ENCODE measurements at places on chromosomes 3 and 15.

DNA sequence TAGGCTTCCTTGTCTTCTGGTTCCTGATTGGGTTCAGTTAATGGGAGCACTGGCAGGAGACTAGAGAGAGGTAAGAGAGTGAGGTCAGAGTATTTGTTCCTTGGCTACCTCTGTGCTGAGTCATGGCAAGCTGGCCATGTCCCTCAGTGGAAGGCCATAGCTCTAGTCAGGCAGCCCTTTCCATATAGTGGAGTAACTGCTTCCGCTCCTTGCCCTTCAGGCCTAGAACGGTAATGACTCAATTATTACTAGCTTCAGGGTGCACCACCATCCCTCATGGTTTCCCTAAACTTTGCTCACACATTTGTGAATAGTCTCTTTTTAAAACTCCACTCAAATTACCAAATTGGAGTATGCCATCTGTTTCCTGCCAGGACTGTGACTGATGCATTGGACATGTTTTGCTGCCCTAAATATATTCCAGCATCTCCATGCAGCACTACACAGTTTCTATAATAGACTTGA, 10.5 kb upstream of the ANO10 start:
- no peak for DNase-seq

GRCh38 chr3:100389025-100389424, 11.9 kb downstream of the TOMM70 start:
- no peak for DNase-seq

DNA sequence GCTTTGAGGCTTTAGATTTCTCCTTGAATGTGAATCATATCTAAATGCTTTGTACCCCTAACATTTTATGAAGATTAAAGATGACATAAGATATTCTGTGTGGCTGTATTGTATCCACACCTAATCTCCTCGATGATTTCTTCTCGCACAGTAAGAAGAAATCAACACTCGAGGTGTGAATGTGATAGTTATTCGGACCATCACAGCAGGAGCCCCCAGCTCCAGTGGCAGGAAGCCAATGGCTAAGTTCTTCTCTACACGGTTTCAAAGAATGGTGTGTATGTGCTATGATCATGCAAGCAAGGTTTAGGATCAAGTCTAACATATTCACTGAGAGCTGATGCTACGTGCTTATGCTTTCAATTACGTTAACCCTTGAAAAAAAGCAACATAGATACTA, 271.0 kb downstream of the SUCLG2 start:
- DNase-seq, result no peak

DNA sequence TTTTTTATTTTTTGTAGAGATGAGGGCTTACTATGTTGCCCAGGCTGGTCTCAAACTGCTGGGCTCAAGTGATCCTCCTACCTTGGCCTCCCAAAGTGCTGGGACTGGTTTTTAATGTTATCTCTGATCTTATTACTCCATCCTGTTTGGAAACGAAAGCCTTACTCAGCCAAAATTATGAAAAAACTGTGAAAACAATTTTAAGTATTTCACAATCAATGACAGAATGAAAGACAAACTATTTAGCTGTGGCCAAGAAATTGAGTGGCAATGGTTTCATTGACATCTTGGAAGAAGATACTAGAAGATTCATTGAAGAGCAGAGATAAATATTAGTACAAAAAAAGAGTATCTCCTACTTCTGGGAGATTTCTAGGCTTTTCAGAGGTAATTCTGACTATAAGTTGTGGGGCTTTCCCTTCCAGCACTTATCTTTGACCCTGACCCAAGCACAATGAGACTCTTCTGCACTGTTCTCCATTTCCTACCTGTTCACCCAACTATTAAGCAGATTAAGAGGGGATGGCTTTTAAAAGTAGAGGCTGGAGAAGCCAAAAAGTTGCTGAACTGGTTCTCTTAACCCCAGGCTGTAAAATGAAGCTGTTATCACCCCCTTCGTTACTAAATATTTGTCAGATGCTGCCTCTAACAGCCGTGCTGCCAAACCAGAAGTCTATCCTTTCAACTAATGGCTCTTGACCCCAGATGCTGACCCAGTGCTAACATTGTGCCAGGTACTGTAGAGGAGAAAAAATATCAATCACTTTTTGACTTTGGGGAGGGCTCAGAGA, 14.2 kb upstream of the SLC25A36 start:
- DNase-seq, result no peak

GRCh38 chr15:31273258-31273941, 53.2 kb upstream of the KLF13 start:
- peak; percentile 4 for DNase-seq

- DNase-seq, result no peak
Measured at GRCh38 chr15:79653533-79653932, 221.4 kb downstream of the MINAR1 start.

GRCh38 chr3:15284121-15284889, 48.1 kb downstream of the SH3BP5 start:
- no peak for DNase-seq

GRCh38 chr3:69776289-69776688, 37.0 kb downstream of the MITF start:
- DNase-seq, result no peak

DNA sequence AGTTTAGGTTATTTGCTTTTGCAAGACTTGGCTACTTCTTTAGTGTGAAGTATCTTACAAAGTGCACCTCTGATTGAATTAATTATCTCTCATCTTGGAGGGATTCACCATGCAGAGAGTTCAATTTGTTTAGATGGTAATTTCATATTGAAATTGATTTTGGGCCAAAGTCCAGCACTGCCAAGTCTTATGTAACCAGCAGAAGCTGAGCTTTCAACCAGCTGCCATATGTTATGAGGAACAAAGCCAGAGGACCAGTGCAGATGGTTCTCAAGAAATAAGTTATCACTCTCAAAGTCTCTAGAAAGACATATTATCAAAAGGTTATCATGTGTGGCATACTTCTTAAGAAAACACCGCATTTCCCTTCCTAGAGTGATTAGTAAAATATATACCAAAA, 29.0 kb downstream of the ABHD6 start:
- DNase-seq, result no peak

- no peak for DNase-seq
Measured at GRCh38 chr3:37183976-37184375, 9.6 kb upstream of the LRRFIP2 start.

GRCh38 chr15:91553196-91553854, 300.2 kb upstream of the SLCO3A1 start:
- DNase-seq, result peak; percentile 14

- DNase-seq, result no peak
Measured at GRCh38 chr3:8532251-8532871, 30.7 kb downstream of the LMCD1 start.

GRCh38 chr3:160653512-160653911, 23.4 kb upstream of the ARL14 start:
- DNase-seq, result no peak

DNA sequence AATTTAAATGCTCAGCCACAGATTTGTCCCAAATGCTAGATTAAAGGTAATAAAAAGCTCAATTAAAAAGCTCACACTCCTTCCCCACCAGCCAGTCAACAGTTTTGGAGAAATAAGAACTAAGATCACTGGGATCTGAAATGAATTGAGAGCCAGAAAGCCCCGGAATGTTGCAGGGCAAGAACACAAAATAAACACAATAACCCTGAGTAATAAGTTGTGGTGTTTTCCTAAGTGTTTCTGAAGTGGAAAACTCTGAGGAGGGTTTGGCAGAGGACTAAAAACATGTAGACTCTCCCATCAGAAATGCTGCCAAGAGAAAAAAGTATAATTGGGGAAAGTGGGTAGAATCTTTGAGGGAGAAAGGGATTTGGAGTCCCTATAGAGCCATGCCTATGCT, 127.8 kb downstream of the ABI3BP start:
- DNase-seq, result no peak

DNA sequence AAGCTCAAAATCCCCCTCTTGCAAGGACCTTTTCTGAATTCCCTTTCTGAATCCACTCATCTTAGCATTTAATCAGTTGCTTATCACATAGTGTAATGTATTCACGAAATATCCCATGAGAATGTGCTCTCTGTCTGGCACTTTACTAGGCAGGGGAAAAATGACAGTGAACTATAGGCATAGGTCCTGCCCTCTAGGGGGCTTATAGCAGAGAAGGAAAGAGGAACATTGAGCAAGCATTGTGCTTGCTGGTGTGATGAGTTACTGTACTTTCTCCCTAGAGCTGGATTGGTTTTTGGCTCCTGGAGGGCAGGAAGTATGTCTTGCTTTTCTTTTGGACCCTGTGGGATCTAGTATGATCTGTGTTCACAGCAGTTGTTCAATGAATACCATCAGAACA, 26.5 kb downstream of the DUOX2 start:
- DNase-seq, result no peak

- DNase-seq, result no peak
Measured at GRCh38 chr15:31032961-31033371, 41.5 kb upstream of the MTMR10 start.

DNA sequence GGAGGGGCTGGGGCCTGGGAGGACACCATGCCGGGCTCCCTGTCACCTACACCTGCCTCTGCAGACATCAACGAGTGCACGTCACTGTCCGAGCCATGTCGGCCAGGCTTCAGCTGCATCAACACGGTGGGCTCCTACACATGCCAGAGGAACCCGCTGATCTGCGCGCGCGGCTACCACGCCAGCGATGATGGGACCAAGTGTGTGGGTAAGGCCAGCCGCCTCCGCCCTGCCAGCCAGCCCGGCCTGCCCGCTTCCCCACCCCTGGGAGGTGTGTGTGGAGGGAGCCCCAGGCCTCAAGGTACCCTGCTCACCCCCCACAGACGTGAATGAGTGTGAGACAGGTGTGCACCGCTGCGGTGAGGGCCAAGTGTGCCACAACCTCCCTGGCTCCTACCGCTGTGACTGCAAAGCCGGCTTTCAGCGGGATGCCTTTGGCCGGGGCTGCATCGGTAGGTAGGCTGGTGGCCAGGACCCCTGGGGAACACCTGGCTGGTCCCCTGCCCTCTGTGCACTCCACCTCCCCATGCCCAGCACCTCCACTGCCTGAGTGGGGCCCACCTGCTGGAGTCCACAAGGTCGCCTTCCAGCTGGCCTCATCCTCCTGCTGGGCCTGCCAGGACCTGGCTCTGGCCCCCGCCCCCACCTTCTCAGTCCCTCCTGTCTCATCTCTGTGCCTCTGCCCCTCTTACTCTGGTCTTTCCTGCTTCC, 80.1 kb downstream of the FBLN2 start:
- DNase-seq, result no peak

DNA sequence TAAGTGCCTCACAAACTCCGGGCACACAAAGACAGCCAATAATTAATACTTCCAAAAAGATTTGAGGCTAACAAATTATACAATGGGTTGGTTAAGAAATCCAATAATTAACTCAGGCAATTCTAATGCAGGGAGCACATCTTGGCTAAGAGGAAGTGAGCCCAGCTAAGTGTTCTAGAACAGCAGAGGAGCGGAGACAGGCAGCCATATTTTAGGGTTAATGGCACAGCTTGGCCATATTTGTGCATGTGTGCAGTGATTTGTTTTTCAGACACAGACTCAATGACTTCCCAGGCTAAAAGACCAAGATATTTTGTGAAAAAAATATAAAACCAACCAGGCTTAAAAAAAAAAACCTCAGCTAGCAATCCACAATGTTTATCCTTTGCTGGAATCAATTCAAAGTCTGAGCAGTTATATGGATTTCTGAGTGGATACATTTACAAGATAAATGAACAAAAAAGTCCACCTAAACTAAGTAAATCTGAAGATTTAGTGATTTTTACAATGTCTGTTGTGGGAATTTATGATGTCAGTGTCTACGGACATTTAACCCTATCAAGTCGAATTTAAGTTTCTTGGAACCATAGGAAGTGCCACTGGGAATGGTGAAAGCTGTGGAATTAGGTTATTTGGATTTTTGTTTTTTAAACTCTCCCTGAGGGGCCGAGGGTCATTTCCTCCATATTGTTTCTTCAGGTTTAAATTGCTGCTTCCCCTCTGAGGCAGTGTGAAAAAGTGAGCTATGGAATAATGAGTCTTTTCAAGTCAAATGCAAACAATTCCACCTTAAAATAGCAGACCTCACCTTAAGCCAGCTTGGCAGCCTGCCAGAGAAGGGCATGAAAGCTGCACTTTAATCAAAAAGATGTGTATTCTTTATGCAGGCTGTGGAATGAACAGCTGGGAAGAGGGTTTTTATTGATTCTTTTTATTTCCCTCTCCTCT, 413.7 kb upstream of the TBL1XR1 start:
- DNase-seq, result no peak

- DNase-seq, result no peak
Measured at GRCh38 chr15:83977992-83978391, 257.6 kb upstream of the GOLGA6L4 start.

DNA sequence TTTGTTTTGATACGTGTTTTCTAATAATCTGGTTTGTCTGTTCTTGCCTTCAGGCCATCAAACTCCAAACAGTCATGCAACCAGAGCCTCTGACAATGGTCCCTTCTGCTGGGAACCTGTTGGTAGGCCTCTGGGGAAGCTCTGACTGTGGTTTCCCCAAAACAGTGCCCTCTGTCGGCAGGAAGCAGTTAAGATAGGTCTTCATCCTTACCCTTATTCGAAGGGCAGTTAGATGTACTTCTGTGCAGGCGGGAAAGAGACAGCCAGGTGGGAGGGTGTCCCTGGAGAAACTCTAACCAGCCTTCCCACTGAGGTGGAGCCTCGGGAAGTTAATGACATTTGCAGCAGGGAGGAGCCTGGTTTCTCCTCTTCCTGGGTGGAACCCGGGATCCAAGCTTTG, 81.6 kb upstream of the CHMP2B start:
- peak; percentile 17 for DNase-seq

- DNase-seq, result peak; percentile 58
Measured at GRCh38 chr3:58237941-58238681, 519 bp downstream of the ABHD6 start.

- peak; percentile 77 for DNase-seq
Measured at GRCh38 chr3:31768479-31769125, 212.5 kb downstream of the OSBPL10 start.

DNA sequence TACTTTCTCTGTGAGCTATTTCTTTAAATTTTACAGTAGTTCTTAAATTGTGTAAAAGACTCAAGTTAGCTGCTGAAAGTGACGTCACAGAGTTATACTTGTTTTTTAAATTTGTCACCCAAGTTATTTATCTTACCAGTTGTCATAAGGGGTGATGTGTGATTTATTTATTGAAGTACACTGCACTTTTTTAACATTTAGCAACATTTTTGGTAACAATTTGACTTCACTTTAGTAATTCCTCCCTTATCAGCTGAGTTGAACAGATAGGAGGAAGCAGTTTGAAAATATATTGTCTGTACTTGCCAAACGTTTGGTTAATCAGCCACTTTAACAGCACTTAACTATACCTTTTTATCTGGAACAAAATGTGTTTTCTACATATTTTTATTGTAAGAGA, 3.8 kb downstream of the STT3B start:
- no peak for DNase-seq

DNA sequence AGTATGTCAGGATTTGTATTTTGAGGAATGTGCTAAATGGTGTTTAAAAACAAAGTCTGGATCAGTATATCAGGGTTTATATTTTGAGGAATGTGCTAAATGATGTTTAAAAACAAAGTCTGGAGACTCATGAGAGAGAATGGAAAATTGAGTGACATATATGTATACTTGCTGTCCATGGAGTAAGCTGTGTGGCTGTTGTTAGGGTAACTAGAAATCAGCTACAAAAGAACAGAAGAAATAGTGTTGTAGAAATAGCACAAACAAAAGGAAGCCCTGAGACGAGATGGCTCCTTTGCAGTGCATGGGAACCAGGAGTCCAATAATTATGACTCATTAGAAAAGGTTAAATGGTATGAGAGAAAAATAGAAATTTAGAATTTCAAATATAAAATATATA, 282.7 kb upstream of the MANF start:
- DNase-seq, result no peak

GRCh38 chr15:52283281-52283680, 12.3 kb downstream of the MYO5C start:
- no peak for DNase-seq

GRCh38 chr3:149647812-149648211, 10.0 kb downstream of the WWTR1 start:
- no peak for DNase-seq
